ENCODE measurements at places on chromosomes 11 and 22. TPM values are rescaled to one million over a fixed set of nuclear protein-coding genes. Genes with fewer than 3 reads are reported as not detected.

- H3K27me3 ChIP-seq = no peaks in the 10 kb centered on the region
- no peak overlapping the region for H3K4me3 ChIP-seq
- no peaks in the 10 kb centered on the region for H3K36me3 ChIP-seq
- no peak overlapping the region for H3K27ac ChIP-seq
- no peaks in the 10 kb centered on the region for H3K4me1 ChIP-seq
Observed at GRCh38 chr11:10155793-10156490, 138.1 kb downstream of the SBF2 start.

- no peaks in the 10 kb centered on the region for H3K4me1 ChIP-seq
- no peaks in the 10 kb centered on the region for H3K36me3 ChIP-seq
- H3K27ac ChIP-seq = no peak overlapping the region
- no peak for DNase-seq
- H3K27me3 ChIP-seq = no peaks in the 10 kb centered on the region
Observed at GRCh38 chr11:117045196-117045595, 53.0 kb downstream of the SIK3 start.

MS4A12 gene
- not detected for total RNA-seq

DNA sequence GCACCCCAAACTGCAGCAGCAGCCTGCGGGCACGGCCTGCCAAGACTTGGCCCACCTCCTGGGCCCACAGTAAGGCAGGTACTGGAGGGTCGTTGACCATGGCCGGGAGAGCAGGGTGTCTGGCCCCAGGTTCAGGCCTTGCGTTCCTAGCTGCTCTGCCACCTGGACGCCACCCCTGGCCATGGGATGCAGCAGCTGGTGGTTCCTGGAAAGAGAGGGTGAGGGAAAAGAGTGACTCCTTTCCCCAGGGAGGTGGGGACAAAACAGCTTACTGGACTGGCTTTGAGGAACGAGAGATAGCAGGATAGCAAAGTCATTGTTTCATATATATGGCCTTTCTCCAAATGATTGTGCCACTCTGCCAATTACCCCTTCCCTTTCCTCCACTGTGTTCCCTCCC, 1.8 kb downstream of the BSCL2 start:
- peak overlapping the region; percentile 65 for H3K4me3 ChIP-seq
- DNase-seq = no peak
- H3K4me1 ChIP-seq = peaks cover 14% of the 10 kb centered on the region
- H3K27ac ChIP-seq = peak overlapping the region; percentile 77

DNA sequence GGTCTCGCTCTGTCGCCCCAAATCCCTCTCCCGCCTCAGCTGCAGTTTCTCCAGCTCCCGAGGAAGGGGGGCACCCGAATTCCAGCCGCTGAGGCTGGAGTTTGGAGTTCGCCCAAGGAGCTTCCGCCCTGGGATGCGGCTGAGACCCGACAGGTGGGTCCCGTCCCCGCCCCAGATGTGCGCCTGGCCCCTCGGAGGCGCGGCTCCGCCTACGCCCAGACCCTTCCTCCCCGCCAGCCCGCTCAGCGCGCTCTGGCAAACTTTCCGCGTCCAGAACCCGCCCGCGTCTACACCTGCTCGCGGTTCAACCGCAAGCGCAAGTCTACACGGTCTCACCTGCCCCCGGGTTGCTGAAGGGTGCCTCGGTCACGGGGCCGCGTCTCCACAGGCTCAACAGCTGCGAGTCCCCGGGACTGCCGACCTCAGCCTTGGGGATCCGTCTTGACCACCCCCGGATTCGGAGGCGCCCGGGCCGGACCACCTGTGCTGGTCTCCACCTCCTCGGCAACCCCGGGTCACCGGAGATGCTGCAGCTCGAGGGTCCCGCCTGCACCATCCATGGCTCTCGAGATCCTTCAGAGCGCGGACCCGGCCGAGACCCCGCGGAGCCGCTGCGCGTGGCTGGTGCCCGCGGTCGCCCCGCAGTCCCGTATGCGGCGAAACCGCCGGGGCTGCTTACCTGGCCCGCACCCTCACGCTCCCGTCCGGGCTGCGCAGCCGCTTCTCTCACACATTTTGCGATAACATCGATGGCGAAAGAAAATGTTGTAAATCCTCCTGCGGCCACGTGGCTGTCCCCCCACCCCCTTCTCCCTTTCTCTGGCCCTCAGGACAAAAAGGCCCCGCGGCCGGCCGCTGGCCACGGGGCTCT, 63.6 kb downstream of the NFAM1 start:
- H3K36me3 ChIP-seq = no peaks in the 10 kb centered on the region
- H3K4me3 ChIP-seq = peak overlapping the region; percentile 50
- no peaks in the 10 kb centered on the region for H3K27me3 ChIP-seq
- DNase-seq = no peak

HOATZ gene
- not detected for total RNA-seq

CCND1 gene
- total RNA-seq = 188 TPM

- H3K27ac ChIP-seq = no peak overlapping the region
- H3K4me3 ChIP-seq = no peak overlapping the region
- no peaks in the 10 kb centered on the region for H3K36me3 ChIP-seq
- H3K27me3 ChIP-seq = no peaks in the 10 kb centered on the region
- H3K4me1 ChIP-seq = no peaks in the 10 kb centered on the region
- no peak for DNase-seq
Observed at GRCh38 chr22:36088292-36088691, 59.7 kb upstream of the RBFOX2 start.

DNA sequence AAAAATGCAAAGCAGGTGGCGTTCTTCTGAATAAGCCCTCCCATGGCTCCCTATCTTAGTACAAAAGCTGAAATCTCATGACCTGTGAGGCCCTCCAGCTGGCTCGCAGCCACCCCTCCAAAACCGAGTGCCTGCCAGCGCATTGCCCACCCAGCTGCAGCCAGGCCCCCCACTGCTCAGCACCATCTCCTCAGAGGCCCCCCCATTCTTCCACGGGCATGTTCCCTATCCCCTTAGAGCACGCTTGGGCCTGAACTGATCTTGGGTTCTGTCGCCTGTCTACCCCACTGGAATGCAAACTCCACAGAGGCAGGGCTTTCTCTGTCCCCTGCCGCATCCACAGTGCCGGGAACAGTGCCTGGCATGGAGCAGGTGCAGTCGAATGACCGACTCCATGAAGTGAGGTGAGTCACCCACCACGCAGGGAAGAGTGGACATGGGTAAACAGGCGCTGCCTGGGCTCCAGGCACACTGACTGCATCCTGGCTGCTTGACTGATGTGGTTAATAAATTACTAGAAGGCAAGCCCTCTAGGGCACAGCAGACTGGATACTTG, 11.3 kb upstream of the EFCAB6 start:
- H3K4me3 ChIP-seq = no peak overlapping the region
- H3K36me3 ChIP-seq = no peaks in the 10 kb centered on the region
- H3K27ac ChIP-seq = no peak overlapping the region
- H3K27me3 ChIP-seq = no peaks in the 10 kb centered on the region
- no peak for DNase-seq

DNA sequence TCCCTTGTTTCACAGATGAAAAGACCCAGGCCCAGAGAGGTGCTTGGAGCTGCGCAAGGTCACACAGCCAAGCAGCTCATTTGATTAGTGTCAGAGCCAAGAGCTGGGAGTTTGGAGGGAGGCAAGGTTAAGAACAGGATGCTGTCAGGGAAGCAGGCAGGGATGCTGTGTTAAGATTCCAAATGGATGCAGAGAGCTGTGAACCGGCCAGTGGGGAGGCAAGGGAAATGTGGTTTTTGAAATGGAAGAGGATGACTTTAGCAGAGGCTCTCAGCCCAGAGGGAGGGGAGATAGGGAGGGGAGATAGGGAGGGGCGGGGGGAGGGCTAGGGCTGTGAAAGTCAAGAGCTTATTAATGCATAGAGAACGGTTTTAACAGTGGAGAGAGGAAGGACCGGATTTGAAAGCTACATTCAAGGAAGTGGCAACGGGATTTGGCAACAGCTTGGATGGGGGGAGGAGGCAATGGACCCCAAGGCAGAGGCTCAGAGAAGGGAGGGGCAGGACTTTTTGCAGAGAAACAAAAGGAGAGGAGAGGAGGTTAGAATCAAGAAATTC, 13.0 kb downstream of the RTN4RL2 start:
- H3K27me3 ChIP-seq = no peaks in the 10 kb centered on the region
- H3K4me1 ChIP-seq = peaks cover 4% of the 10 kb centered on the region
- H3K36me3 ChIP-seq = no peaks in the 10 kb centered on the region
- H3K27ac ChIP-seq = no peak overlapping the region
- DNase-seq = no peak

DNA sequence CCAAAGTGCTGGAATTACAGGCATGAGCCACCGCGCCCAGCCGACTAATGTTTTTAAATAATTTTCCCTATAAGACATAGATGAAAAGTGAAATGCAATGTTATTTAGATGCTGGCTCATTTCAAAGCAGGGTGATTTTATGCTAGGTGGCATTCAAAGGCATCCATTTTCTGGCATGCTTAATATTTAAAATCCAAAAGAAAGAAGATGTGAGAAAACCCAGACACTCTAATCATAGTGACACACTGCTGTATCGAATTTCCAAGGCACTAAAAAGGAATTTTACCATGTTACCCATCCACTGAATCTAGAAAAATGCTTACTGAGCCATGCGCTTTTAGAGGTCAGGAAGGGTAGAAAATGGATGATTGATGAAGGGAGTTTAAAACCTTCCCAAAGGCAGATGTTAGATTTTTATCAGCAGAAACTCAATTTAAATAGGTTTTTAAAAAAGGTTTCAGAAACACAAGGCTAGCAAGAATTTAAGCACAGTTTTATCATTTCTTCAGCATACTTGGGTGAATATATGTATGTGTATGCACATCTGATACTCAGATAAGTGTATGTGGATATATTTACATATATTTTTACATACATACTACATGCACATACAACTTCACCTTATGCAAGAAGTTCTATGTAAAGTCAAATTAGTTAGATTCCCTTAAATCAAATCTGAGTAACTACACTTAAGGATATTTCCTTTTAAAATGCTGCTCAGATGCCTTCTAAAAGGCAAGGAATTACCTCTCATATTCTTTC, 24.1 kb upstream of the CCDC89 start:
- H3K27me3 ChIP-seq = no peaks in the 10 kb centered on the region
- no peak for DNase-seq
- H3K36me3 ChIP-seq = no peaks in the 10 kb centered on the region
- no peak overlapping the region for H3K4me3 ChIP-seq
- H3K27ac ChIP-seq = no peak overlapping the region

SERPING1 gene
- 205 TPM for total RNA-seq

JAML gene
- 2.3 TPM for total RNA-seq

GRCh38 chr11:110529043-110529442, 99.3 kb downstream of the FDX1 start:
- H3K4me3 ChIP-seq = no peak overlapping the region
- no peak for DNase-seq
- H3K4me1 ChIP-seq = no peaks in the 10 kb centered on the region
- H3K27ac ChIP-seq = no peak overlapping the region

DNA sequence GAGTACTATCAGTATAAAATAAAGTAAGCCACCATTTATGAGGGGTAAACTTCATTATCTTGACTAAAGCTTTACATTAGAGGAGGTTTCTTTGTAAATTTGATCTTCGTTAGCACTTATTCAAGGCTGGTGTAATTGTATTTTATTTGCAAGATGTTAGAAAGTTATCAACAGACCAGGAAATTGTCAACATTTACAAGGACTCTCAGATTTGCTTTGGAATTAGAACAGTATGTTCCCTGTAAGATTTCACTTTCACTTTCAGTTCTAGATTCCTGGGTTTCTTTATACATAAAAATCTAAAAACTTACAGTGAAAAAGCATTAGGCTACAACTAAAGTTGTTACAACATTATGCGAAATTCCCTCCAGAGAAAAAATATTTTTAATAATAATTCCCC, 4.6 kb upstream of the BIRC3 start:
- H3K36me3 ChIP-seq = no peaks in the 10 kb centered on the region
- H3K27ac ChIP-seq = peak overlapping the region; percentile 75
- H3K4me1 ChIP-seq = no peaks in the 10 kb centered on the region
- no peak for DNase-seq

DNA sequence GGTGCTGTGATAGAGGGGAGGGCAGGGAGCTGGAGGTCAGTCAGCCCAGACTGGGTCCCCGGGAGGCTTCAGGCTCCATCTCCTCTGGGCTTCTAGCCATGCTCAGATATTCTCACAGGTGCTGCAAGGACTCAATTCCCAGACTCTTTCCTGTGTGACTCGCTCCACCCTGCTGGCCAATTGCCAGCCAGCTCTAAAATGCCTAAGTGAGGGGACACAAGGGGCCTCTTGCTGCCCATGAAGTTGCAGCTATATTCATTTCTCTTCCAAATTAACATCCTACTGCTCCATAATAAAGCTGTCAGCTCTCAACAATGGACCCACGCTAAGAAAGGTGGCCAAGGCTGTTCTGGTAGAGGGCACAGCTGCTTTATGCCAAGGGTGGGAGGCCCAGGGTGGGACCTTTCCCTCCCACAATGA, 101.5 kb downstream of the PLEKHA7 start:
- H3K27ac ChIP-seq = no peak overlapping the region
- H3K4me1 ChIP-seq = no peaks in the 10 kb centered on the region
- H3K4me3 ChIP-seq = no peak overlapping the region
- H3K27me3 ChIP-seq = no peaks in the 10 kb centered on the region
- H3K36me3 ChIP-seq = no peaks in the 10 kb centered on the region
- no peak for DNase-seq

- H3K27me3 ChIP-seq = no peaks in the 10 kb centered on the region
- H3K27ac ChIP-seq = peak overlapping the region; percentile 97
- peaks cover 4% of the 10 kb centered on the region for H3K4me1 ChIP-seq
- no peak for DNase-seq
Observed at GRCh38 chr22:31103899-31104694, 3.3 kb downstream of the SELENOM start.

DNA sequence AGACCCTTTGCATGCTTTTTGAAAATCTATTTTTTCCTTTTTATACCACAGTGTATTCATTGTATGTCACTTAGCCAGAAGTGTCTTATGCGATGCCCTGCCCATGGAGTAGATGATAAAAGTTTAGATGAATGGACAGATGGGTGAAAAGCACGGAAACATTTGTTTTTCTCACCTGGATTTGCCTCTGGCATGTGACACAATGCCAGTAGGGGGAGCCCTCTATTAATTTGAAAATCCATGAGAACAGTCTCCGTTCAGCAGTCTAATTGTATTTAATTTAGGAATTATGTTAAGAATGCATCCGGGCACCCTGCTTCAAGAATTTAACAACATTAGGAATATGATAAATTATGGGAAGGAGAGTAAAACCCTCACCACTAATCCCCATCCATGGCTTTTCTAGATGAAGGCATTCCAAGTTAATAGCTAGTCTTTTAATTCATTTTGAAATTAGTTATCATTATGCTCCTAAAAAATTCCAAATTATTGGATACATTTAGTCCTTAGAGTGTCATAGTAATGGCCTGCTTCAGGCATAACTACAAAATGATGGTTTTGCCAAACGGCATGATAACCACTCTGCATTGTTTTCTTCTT, 55.3 kb upstream of the ALKBH3 start:
- no peak overlapping the region for H3K4me3 ChIP-seq
- H3K4me1 ChIP-seq = no peaks in the 10 kb centered on the region
- no peaks in the 10 kb centered on the region for H3K27me3 ChIP-seq
- H3K27ac ChIP-seq = no peak overlapping the region
- DNase-seq = peak; percentile 15

- no peaks in the 10 kb centered on the region for H3K27me3 ChIP-seq
- H3K27ac ChIP-seq = no peak overlapping the region
- DNase-seq = no peak
- no peak overlapping the region for H3K4me3 ChIP-seq
- no peaks in the 10 kb centered on the region for H3K4me1 ChIP-seq
Observed at GRCh38 chr11:117830072-117830471, 5.5 kb upstream of the FXYD2 start.

DESI1 gene
- total RNA-seq = 22.9 TPM

- no peaks in the 10 kb centered on the region for H3K4me1 ChIP-seq
- H3K4me3 ChIP-seq = no peak overlapping the region
- H3K27ac ChIP-seq = no peak overlapping the region
- H3K27me3 ChIP-seq = no peaks in the 10 kb centered on the region
Observed at GRCh38 chr11:124633355-124633754, 10.7 kb downstream of the TBRG1 start.

Data from prostate gland (tissue), 2 donors.